ENCODE measurements at places on chromosomes 7 and 10.

DNA sequence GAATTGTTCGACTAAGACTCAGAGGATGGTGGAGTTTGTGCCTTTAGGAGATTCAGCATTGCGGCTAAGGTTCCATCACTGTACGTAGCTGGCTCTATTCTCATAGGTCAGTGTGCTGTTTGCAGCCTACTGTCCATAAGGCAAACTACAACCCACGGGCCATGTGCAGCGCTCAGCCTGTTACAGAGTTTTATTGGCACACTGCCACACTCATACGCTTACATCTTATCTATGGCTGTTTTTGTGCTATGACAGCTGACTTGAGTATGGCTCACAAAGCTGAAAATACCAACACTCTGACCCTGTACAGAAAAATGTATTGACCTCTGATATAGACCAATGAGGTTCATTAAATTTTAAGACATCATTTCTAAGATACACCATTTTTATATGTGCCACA lies 114.5 kb downstream of the ARID5B start:
- DNase-seq, result no peak

DNA sequence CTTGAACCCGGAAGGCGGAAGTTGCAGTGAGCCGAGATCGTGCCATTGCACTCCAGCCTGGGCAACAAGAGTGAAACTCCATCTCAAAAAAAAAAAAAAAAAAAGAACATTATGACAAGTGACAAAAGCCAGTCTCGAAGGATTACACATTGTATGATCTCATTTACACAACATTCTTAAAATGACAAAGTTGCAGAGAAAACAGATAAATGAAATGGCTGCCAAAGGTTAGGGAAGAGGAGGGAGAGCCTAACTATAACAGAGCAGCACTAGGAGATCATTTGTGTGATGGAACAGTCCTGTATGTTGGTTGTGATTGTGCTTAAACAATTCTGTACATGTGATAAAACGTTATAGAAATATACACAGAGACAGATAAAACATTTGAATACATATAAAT lies 16.2 kb upstream of the CPVL start:
- DNase-seq, result no peak

DNA sequence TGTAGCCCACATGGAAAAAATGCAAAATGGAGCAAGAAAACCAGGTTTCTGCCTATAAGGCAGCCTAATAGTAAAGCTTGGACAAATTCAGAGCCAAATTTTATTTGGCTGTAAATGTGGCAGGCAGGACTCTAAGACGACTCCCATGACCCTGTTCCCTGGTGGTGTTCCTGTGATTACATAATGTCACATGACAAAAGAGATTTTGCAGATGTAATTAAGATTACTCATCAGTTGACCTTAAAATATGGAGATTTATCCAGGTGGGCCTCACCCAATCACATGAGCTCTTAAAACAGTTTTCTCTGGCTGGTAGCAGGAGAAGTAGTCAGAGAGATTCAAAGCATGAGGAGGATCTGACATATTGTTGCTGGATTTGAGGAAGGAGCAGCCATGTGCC lies 303.1 kb upstream of the IMMP2L start:
- no peak for DNase-seq

- no peak for DNase-seq
Observed at GRCh38 chr7:103996639-103997038, 7.2 kb upstream of the RELN start.

DNA sequence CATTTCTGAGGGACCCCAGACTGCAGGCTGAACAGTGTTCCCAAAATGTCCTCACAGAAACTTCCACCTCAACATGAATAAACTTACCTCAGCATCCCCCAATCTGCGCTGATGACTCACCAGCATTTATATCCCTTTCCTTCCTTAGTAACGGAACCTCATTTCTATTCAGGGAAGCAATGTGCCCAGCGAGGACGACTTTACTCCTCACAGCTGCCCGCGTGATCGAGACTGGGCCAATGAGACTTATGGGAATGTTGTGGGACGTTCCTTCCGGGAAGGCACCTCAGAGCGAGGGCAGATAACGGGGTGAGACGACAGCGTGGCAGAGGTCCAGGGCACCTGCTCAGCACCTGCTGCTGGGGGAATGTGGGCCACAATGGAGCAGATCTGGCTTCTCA lies 73.1 kb upstream of the CAMK2B start:
- DNase-seq, result no peak
